ENCODE measurements at places on chromosomes 3 and 15. TPM values are rescaled to one million over a fixed set of nuclear protein-coding genes. Genes with fewer than 3 reads are reported as not detected.

- H3K36me3 ChIP-seq = no peaks in the 10 kb centered on the region
- DNase-seq = no peak
- H3K27ac ChIP-seq = no peak overlapping the region
Measured at GRCh38 chr3:182284793-182285192, 508.5 kb upstream of the ATP11B start.

DNA sequence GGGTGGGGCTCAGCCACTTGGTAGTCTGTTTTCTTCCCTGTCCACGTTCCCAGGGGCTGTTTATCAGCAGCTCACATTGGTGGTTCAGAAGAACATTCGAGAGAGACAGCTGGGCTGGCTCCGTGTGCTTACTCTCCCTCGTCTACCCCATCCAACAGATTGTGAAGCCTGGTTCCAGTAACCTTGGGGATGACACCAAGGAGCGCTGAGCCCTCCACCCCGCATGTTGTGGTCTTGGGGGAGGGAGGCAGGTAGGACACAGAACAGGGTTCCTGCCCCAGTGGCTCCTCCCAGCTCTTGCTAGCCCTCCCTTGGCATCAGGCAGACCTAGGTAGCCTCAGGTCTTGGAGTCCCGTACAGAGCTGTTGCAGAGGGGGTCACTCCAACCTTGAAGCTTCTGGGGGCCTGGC is 33.1 kb downstream of the KLF13 start:
- H3K27me3 ChIP-seq = no peaks in the 10 kb centered on the region
- DNase-seq = no peak

GRCh38 chr15:65553691-65554090 is 23.4 kb downstream of the HACD3 start:
- no peak overlapping the region for H3K4me3 ChIP-seq
- H3K4me1 ChIP-seq = no peaks in the 10 kb centered on the region
- DNase-seq = no peak
- no peaks in the 10 kb centered on the region for H3K27me3 ChIP-seq
- H3K27ac ChIP-seq = no peak overlapping the region
- no peaks in the 10 kb centered on the region for H3K36me3 ChIP-seq

The LRTM1 gene
- total RNA-seq = not detected
